ENCODE measurements at places on chromosomes 12 and 14. TPM values are rescaled to one million over a fixed set of nuclear protein-coding genes. Genes with fewer than 3 reads are reported as not detected.

The PAN2 gene
- 15.4 TPM for total RNA-seq

The GATC gene
- total RNA-seq: 28.8 TPM

The RFLNA gene
- 1.8 TPM for total RNA-seq

The SERPINA10 gene
- total RNA-seq: not detected

DNA sequence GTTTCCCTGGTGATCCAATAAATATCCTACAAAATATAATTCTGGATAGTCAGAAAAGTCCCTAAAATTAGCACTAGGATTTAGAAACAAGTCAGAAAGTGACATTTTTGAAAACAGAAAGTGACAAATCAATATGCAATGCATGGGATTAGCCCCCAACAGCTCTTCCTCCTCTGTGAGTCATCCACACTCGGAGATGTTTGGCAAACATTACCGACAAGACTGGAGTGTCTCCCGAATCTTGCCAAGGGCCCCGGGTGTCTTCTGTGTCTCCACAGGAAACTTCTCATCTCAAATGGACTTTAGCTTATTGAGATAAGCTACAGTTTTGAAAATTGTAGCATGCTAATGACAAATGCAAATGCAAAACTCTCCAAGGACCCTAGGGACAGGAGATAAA lies 398.9 kb upstream of the CCDC196 start:
- peak; percentile 20 for DNase-seq

- DNase-seq: peak; percentile 30
These were observed 263.1 kb downstream of the CEP128 start for GRCh38 chr14:80678436-80678835.

DNA sequence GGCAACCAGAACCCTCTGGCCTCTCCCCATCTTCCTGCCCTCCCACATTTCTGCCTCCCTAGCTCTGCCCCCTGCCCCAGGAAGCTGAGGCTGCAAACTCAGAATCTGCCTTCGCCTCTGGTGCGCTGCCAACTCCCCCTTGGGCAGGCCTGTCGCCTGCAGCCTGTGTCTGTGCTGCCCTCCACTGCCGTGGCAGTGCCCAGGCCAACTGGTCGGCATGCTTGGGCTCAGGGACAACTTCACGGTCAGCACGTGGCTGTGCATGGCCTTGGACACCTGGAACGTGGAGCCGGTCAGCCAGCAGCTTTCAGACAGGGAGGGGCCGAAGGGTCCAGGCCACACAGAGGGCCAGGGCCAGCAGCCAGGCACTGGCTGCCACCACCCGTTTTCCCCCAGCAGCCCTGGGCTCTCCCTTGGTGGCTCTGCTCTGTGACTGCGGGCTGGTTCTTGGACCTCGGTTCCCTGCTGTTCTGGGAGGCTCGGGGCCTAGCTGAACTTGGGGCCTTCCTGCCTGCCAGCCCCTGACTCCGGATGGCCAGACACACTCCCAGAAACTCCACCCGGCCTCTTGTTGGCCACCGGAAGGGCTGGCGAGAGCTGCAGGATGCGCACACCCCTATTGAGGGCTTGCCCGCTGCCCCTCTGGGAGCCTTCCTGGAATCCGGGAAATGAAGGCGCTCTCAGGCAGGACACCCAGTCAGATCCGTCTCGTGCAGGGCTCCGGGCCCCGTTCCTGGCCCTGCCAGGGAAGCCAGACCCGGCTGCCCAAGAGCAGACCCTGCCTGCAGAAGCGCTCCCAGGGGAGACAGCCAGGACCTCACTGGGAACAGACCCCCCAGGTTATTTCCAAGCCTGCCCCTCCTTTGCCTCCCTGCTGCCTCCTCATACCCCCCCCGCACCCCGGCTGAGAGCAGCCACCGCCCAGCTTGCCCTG lies 34.2 kb upstream of the PPP1R13B start:
- no peak for DNase-seq

DNA sequence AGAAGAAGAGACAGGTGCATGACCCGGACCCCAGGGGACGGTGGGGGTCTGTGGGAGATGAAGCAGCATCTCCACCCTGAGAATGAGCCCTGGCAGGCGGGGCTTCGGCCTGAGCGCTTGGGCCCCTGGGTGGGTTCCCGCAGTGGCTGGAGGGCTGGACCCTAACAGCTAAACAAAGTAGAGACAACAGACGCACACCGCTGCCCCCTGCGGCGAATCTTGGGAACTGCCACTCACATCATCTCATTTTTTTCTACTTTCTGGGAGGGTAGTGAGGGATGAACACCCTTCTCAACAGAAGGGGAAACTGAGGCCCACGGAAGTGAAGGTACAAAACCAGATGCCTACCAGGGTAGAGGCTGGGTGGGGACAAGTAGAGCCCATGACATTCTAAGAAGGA lies 104.7 kb downstream of the RFLNA start:
- no peak for DNase-seq
